ENCODE measurements at places on chromosomes 12 and 14.

DNA sequence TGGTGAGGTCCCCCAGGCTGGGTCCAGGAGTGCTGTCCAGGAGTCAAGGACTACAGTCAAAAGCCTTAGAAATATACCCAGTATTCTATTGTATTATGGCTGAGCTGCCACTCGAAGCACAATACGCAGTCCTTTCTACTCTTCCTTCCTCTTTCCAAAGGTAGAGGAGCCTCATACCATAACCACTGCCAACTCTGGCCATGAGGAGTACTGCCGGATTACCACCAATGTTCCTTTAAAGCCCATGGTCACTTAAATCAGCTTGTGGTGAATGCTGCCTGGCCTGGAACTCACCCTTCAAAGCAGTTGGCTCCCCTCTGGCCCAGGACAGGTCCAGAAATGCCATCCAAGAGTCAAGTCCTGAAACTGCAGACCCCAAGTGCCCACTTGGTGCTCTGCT is 425.4 kb downstream of the SLC16A7 start:
- DNase-seq = no peak

DNA sequence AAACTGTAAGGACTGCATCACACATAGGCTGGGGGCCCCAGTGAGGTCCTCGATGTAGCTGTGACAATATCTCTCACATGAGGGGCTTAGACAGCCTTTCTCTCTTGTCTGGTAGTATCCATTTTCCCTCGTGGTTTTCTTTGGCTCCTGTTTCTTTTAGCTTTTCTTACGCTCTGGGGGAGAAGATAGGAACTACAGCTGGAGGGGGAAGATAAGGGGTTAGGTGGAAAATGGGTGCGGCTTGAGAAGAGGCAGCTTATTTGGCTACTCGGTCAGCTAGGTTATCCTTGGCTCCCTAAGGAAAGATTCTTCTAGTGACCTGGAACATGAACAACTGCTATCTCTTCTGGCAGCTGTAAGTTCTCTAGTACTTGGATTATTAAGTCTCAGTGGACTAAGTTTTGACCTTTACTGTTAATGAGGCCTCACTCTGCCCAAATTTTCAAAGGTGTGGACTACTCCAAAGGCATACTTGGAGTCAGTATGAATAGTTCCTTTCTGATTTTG is 28.7 kb upstream of the CPNE8 start:
- DNase-seq = no peak

- no peak for DNase-seq
These were observed 38.2 kb upstream of the SNX6 start for GRCh38 chr14:34668111-34668510.

- DNase-seq = no peak
These were observed 97.4 kb downstream of the KICS2 start for GRCh38 chr12:64124511-64125197.

GRCh38 chr12:65171073-65171472 is 1.7 kb downstream of the LEMD3 start:
- DNase-seq = no peak

DNA sequence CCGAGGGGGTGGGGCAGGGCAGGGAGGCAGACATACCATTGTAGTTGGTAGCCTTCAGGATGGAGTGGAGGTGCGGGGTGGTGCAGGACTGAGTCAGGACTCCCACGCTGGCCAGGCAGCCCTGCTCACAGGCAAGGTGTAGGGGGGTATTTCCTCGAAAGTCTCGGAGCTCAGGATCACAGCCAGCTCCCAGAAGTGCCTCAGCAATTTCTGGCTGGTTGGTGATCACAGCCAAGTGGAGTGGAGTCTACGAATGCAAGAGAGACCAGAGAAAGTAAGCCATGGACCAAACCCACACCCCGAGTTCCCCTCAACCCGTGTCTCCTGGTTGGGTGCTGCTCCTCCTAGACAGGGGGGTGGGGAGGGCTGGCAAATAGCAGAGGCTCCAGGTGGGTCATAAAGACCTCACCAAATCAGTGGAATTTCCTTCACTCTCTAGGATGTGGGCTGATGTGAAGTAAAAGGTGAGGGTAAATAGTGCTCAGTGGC is 1.4 kb downstream of the NFKBIA start:
- DNase-seq = no peak

DNA sequence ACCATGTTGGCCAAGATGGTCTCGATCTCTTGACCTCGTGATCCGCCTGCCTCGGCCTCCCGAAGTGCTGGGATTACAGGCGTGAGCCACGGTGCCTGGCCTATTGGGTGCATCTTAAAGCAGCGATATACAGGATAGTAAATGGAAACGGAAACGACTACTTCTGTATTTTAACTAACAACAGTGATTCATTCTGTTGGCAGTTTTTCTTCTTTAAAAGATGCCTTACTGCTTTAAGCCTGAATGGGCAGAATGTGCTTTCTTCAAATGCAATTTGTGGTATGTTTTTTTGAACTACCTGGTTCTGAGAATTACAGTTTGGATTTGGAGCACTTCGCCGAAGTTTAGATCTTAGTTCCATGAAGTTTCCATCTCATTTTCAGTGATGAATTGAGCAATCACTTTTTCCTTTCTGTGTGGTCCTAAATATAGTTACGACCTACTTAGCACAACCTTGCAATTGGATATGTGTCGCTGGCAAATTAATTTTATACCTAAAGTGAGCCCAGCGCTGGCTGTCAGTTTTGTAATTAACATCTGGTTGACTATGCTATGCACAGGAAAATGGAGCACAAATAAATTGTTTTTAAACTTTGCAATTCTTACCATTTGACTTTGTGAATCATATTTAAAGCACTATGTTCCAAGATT is 53.6 kb upstream of the EIF5 start:
- DNase-seq = no peak

GRCh38 chr12:94244165-94245133 is 96.1 kb downstream of the PLXNC1 start:
- no peak for DNase-seq

DNA sequence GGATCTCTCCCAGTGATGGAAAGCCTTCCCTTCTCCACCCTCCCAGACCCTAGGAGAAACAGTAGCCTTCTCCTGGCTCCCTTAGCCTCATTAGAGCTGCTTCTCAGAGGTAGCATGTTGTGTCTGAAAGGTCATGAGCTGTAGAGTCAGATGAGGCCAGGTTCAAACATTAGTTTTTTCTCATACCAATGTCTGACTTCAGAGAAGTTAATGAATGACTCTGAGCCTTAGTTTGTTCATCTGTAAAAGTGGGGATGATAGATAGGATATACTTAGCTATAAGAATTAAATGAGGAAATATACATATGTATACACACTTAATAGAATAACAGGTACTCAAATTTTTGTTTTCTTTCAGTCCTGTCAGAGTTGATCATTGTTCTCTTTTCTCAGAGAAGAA is 523 bp downstream of the SLC6A13 start:
- DNase-seq = no peak

DNA sequence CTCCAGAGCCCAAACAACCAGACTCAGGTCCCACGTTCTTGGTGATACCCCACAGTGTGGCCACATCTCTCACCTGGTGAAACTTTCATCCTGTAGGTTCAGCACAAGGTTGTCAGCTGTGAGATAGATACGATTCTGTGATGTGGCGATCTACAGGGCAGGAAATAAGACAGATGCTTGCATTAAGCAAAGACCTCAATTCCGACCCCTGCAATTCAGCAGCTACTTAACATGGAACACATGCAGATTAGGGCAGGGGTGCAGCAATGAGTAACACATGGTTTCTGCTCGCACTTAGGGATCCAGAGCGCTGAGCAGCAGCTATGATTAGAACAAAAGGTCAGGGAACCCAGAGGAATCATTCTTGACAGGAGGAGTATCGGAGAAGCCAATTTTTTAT is 4.1 kb downstream of the PHB2 start:
- no peak for DNase-seq

DNA sequence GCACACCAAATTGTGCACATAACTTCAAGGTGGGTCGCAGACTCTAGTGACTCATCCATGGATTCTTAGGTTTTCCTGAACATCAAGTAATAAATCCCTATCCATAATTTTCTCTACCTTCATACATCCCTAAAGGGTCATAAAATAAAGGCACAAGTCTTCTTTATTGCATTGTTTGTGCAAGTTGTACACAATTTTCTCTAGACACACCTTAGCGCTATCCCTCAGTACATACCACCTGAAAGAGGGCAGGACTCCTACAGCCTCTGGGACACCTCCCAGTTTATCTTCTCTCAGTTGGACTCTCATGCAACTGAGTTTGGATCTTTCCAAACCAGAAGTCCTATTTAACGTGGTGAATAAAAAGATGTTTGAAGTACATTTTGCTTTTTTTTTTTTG is 168.5 kb upstream of the BMP4 start:
- no peak for DNase-seq

- DNase-seq = no peak
These were observed 1.3 kb downstream of the TEDC1 start for GRCh38 chr14:105492031-105492970.

- DNase-seq = no peak
These were observed 82.4 kb upstream of the RESF1 start for GRCh38 chr12:31876568-31877424.

GRCh38 chr14:48874711-48875110 is 711.5 kb downstream of the RPS29 start:
- no peak for DNase-seq

DNA sequence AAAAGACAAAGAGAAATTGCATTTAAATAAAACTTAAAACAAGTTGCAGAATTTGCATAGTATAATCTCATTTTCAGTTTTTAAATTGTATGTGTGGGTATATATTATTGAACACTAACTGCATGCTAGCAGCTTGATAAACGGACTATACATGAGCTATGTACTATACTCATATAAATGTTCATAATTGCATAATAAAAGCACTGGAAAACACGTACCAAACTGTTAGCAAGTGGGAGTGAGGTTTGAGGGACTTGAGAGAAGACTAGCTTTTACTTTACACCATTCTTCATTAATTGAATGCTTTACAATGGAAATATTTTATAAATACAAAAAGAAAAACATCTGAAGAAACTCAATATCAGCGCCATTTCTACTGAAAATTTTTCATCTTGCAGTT is 32.2 kb upstream of the MDM1 start:
- DNase-seq = no peak

- DNase-seq = no peak
These were observed 48.6 kb downstream of the PCNX1 start for GRCh38 chr14:70955543-70956480.

DNA sequence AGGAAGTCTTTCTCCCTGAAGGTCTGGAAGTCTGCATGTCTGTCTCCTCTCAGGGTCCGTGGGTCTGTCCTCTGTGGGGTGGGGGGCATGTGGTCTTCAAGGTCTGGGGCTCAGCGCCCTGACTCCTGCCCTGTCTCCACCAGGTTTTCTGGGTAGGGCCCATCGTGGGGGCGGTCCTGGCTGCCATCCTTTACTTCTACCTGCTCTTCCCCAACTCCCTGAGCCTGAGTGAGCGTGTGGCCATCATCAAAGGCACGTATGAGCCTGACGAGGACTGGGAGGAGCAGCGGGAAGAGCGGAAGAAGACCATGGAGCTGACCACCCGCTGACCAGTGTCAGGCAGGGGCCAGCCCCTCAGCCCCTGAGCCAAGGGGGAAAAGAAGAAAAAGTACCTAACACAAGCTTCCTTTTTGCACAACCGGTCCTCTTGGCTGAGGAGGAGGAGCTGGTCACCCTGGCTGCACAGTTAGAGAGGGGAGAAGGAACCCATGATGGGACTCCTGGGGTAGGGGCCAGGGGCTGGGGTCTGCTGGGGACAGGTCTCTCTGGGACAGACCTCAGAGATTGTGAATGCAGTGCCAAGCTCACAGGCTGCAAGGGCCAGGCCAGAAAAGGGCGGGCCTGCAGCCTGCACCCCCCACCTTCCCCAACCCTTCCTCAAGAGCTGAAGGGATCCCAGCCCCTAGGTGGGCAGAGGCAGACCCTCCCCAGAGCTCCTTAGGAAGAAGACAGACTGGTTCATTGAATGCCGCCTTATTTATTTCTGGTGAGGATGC is 3.4 kb downstream of the AQP5 start:
- DNase-seq = no peak

GRCh38 chr12:51071663-51072062 is 11.7 kb downstream of the CSRNP2 start:
- DNase-seq = no peak

GRCh38 chr12:7907009-7907408 is 29.0 kb downstream of the SLC2A3 start:
- no peak for DNase-seq

DNA sequence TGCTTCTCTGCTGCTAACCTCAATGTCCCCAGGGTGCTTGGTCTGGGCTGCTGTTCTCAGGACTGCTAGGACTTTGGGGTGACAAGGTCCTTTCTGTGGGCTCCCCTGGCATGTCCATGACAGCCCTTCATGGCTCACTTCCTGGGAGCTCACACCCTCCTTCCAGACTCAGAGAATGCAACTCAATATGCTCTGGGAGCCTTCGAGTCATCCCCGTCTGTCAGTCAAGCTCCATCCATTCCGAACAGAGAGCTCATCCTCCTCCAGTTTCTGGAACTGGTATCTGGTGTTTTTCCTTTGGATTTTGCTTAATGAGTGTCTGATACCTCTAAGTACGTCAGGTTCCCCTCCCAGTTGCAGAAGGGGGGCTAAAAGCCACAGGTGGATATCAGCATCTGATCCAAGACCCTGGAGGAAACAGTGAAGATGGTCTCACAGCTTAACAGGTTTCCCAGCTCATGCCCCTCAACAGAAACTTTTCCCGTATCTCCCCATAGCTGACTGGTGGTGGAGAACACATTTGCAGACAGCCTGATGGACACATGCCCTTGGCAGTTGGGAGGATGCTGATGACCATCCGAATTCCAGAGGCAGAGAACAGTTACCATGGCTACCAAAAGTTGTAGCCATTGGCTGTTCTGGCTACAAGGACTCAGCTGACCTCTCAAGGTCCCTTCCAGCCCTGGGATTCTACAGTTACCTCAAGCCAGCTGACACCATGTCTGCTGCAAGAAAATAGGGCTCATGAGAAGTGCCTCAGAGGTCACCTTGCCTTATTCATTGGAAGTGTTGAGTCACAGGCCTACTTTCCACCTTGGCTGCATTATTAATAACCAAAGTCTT is 9.5 kb upstream of the RAB35 start:
- DNase-seq = no peak

GRCh38 chr12:49144384-49144783 is 13.2 kb upstream of the TUBA1B start:
- no peak for DNase-seq

DNA sequence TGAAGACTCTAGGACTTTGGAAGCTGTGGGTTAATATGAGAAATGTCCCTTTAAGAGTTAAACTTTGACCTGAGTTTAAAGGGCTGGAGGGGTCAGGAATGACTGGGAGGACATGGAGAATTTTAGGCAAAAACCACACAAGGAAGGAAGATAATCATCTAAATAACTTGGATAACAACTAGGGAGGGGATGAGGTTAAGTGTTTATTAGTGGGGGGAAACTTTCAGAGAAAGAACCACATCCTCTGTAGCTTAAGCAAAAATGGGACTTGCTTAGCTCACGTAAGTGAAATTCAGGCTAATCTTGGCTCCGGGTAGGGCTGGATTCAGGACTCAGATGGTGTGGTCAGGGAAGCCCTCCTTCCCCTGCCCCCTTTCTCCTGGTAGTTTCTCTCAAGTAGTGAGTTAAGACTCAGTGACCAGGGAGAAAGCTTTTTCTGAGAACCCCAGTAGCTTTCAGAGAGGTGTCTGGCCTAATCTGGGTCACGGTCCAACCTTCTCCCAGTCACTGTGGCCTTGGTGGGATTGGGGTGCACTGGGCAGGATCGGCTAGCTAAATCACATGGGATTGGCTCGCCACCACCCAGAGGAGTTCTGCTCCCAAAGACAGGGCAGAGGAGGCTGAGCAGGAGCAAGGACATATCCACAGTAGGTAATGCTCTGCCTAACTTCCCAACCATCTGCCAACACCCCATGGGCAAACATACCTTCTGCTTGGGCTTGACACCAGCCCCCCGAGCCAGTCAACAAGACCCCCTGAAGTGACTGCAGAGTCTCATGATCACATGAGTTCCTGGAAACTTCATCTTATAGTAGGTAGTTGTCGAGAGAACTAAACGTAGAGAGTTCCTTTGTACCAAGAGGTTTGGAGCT is 52.8 kb downstream of the ARF6 start:
- DNase-seq = no peak

Data from frontal cortex (tissue), 4 donors.